ENCODE measurements at places on chromosomes 1 and 21.

DNA sequence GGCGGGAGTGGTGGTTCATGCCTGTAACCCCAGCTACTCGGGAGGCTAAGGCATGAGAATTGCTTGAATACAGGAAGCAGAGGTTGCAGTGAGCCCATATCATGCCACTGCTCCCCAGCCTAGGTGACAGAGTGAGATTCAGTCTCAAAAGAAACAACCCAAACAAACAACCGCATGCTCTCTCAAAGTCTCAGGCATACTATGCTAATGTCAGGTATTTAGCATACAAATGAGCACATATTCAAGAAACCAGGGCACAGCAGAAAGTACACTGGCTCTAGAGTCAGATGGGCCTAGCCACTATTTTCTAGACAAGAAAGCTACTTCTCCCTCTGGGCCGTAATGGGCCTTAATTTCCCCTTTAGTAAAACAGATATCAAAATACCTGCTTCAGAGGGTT, 55.0 kb downstream of the ELAVL4 start:
- DNase-seq, result no peak

- no peak for DNase-seq
These were observed at the start of gene CLDN14 for GRCh38 chr21:36479415-36480402. Gene CLDN14, minus strand, starts transcription at chr21:36480122. Its CDS starts 18,427 bp downstream, at chr21:36461695.

DNA sequence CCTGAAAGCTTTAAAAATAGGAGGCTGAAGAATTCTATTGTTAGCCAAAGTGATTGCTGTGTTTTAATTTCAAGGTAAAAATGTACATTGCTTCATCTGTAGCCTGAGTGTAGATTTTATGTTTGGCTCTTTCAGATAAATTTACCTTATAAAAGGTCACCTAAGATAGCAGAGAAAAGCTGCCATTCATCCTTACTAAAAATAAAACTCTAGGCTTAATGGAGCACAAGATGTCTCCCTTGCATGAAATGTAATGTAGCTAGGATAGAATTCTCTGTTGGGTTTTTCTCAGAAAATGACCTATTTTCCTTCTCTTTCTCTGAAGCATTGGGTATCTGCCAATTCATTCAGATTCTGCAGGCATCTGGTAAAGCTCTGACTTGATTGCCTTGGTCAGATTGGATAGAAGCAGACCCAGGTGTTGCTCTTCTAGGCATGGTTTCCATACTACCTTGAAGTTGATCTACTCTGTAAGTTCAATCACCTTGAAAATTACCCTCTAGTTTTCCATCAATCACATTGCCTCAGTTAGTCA, 176.6 kb upstream of the GORAB start:
- DNase-seq, result no peak

DNA sequence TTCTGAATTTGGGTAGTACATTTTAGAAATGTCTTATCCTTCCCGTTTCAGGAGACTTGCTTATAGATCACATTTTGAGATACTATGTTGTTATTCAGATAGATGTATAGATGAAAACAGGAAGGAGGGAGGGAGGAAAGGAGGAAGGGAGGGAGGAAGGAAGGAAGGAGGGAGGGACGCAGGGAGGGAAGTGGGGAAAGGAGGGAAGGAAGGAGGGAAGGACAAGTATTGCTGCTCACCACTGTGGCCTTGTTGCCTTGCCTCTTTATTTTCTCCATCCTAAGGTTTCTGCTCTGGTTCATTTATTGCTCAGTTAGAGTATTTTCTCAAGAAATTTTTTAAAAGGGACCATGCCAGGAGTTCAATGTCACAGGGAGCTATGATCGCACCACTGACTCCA, 134.3 kb downstream of the LTN1 start:
- DNase-seq, result no peak

- no peak for DNase-seq
These were observed 23.5 kb downstream of the CNN3 start for GRCh38 chr1:94903280-94904009.

DNA sequence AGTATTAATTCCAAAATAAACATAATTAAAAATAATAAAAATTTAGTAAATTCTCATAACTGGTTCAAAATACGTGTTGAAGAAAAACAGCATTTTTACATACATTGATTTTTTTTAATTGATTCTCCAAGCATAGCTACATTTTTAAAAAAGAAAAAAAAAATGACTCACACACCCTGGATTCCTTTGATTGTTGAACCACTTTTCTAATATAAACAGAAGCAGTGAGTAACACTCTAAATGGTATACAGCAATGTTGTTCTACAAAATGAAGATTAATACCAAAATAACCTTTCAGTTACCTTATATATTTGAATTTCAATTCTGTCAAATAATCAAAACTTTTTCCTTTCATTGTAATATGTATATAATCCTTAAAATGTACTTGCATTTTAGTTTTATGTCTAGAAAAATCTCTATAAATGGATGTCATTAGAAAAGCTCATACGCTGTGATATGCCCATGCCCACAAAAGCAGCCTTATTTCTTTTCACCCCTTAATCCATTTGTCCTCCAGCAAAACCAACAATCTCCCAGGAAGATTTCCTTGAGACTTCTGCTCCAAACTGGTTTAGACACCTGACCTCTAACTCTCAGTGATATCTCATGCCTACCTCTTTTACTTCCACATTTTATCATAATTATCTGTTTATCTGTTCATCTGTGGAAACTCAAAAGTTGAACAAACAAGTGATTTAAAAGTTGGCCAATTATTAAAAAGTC, 246.4 kb upstream of the NR5A2 start:
- DNase-seq, result no peak

DNA sequence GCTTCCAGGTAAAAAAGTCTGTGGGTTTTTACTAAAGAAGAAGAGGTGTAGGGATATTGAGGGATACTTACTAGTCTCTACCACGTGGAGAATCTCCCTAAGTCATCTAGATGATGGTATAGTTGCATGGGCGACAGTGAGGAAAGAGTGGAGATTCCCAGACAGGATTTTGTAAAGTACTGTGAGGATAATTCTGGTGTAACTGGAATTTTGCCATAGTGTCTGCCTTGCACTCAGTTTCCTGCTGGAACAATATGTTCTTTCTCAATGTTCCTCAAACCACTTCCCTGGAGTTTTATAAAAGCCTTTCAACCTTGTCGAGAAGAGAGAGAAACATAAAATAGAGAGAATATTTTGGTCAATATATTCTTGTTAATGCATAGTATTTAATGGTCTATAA, 95.1 kb upstream of the WLS start:
- DNase-seq, result no peak

GRCh38 chr1:42957229-42957879, 1.3 kb downstream of the SLC2A1 start:
- DNase-seq, result no peak

All from islet precursor cell (in vitro differentiated cells).